ENCODE measurements at places on chromosomes 2 and 18. TPM values are rescaled to one million over a fixed set of nuclear protein-coding genes. Genes with fewer than 3 reads are reported as not detected.
A peak's percentile ranks its signal among the peaks of the same experiment; 100 is the strongest.

DNA sequence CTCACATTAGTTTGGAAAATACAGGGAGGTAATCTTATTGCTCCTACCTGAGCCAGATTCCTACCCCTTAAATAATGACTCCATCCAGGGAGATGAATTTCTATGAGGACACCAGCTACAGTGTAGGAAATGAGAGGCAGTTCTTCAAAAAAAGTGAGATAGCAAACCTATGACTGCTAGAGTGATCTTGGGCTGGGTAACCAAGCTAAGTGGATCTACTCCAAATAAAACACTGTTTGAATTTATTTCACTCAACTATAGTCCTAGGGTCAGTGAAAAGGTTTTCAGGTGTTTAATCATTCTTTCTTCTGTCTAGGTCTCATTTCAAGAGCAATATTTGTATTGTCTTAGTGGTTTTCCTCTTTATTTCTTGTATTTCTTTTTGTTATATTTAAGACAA lies 272.1 kb upstream of the VWC2L start:
- DNase-seq: no peak

- DNase-seq: no peak
Measured at GRCh38 chr18:63586966-63587365, at the start of gene SERPINB13. TSS of gene SERPINB13 (plus strand) at chr18:63587343. CDS start at chr18:63588668, 1,325 bp downstream.

DNA sequence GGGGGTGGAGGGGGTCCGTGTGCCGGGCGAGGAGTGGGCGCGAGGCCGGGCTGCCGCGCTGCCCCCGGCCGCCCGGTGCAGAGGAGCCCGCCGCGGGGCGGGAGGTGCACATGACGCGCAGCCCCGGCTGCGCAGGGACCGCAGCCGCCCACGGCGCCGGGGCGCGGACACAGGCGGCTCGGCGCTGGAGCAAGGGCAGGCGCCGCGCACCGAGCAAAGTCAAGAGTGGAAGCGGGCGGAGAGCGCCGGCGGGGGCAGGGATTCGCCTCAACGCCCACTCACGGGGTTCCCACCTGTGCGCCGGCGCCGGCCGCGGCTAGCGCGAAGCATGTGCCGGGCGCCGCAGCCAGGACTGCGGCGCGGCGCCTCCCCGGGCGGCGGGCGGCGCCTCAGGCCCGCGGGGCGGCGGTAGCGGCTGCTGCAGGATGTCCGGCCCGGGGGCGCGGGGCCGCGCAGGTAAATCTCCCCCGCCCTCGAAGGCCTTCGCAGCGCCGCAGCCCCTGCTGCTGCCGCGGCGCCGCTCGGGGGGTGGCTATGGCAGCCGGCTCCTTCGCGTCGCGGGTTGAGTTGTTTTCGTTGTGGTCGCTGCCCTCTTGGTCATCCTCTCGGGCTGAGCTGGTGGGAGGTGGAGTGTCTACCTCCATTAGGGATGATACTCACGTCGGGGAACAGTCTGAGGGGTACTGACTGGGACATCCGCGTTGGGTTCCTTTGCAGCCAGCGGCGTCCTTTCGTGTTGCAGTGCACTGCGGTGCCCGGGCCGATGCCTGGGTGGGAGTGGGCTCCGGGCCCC lies 216.3 kb upstream of the DTNA start:
- no peak for DNase-seq

GRCh38 chr18:495017-495416 lies 5.5 kb downstream of the COLEC12 start:
- DNase-seq: no peak

MC4R gene
- not detected for total RNA-seq

DNA sequence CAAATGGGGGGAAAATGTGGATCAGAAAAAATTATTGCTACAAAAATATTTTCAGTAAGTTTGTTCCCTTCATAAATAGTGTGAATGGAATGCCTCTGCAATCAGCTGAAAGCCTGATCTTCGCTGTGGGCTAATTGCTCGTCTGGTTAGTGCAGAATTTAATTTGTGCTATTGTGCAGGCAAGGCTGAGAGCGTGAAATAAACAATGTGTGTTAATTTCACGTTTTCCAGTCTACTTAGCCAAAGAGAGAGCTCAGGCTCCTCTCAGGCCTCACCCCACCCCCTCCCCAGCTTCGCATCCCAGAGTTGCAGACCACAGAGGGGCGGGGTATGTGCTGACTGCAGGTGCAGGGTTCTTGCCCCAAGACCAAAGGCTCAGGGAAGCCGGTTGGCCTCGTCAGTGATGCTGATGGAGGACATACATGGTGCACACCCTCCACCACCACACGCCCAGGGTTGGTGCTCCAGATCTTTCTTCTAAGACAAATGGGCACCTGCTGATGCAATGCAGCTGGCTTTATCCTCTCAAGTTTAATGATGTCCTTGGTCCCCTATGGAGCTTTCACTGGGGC lies 302.6 kb upstream of the SLC14A2 start:
- DNase-seq: no peak

DNA sequence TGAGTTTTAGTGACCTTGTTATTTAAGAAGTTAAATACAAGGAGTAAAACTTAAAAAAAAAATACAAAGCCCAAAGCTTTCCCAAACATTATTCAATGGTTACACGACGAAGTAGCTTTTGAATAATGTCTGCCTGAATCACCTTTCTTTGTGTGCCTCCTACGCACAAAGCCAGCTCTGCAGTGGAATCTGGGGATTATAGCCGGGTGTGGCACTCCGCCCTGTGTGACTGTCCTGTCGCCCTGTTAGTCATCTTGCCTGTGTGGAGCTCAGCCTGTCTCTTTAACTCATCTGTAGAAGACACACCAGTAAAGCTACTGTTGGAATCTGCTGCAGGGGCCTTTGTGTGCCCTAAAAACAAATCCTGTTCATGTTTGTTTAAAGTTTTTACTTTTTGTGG lies 79.4 kb upstream of the TCF7L1 start:
- peak; percentile 45 for DNase-seq

- no peak for DNase-seq
Measured at GRCh38 chr2:8090748-8091700, 590.8 kb upstream of the ID2 start.

DNA sequence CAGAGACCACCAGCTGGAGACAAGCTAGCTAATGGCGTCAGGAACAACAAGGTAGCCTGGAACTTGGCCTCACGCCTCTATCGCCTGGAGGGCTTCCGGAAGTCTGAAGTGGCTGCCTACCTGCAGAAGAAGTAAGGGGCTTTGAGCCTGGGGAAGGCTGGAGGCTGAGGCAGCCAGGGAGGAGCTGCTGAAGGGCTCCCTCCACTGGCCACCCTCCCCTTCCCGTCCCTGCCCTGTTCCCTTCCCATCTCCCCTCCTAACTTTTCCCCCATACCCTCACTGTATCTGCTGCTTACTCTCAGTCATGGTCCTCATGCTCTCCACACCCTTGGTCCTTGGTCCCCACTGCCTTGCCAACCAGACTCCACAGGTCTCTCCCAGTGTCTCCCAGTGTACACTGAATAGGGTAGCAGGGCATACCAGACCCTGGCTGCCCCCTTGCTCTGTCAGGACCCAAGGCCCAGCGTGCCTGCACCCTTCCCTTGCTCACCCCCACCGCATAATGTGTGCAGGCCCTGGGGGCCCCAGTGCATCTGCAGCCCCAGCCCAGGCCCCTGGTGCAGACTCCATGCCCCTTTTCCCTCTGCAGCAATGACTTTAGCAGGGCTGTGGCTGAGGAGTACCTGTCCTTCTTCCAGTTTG lies 18.8 kb downstream of the PSD4 start:
- no peak for DNase-seq

DNA sequence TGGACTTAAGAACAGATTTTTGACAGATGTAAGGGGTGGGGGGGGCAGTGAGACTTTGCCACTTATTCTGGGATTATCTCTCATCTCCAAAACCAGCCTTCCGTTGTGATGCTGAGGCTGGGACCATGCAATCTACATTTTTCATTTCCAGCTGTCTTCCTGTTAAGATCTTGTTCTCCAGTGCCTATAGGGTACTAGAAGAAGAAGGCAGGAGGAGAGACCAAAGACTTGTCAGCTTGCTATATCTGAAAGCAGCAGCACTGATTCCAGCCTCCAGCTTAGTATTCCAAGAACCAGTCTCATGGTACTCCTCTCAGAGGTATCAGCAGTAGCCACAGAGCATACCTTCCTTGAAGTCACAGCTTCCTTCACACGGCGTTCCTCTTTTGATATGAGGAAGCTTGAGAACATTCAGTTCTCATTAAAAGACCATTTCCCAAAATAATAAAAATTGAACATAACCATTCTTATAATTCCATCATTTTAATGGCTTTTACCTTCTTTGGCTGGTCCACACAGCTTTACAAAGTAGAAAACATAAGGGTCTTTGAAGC lies 49.8 kb downstream of the USP34 start:
- no peak for DNase-seq

FAM237A gene
- not detected for total RNA-seq

SERPINB4 gene
- total RNA-seq: not detected

- no peak for DNase-seq
Measured at GRCh38 chr18:1103537-1103936, 198.9 kb downstream of the ADCYAP1 start.

DNA sequence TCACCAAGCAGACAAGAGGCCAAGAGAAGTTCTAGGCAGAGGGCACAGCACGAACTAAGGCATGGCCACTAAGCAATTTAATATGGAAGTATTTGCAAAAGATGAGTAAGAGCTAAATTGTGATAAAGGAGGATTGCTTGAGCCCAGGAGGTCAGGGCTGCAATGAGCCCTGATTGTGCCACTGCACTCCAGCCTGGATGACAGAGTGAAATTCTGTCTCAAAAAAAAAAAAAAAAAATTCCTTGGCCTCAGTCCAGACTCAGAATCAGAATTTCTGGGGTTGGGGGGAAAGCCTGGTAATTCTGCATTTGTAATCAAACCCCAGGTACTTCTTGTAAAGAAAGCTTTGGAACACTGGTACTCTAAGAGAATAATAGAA lies 46.8 kb upstream of the RTN4 start:
- DNase-seq: no peak

DNA sequence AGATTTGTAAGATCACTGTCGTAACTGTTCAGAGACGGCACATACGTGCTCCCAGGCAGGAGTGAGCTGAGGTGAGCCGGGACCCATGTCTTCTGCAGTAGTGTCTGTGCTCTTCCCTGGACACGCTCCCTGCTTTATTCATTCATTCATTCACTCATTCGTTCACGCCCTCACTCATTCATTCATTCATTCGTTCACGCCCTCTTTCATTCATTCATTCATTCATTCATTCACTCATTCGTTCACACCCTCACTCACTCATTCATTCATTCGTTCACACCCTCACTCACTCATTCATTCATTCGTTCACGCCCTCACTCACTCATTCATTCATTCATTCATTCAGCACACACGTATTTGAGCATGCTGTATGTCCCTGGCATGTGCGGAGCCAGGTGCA lies 207.0 kb downstream of the GLI2 start:
- no peak for DNase-seq

DNA sequence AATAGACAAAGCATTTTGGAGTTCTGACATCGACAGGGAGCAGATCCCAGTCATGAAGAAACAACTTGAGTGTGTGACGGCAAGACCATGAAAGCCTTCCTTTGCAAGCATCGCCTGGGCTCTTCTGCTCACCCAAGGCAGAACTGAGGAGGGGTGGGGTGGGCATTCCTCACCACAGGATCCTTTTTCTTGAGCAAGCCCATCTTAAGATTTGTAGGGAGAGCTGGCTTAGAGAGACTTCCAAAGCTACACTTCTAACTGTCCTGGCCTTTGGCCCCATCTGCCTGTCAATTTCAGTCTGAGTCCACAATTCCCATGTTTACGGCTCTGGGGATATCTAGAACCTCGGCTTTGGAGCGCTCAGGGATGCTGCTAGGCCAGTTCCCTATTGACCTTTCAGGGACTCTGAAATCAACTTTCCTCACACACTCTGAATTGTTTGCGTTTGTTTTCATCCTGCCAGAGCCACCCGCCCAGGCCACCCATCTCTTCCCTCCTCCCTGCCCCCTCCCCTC lies 3.7 kb downstream of the KLHL14 start:
- DNase-seq: no peak

TSPYL6 gene
- total RNA-seq: not detected

EPAS1 gene
- total RNA-seq: 106 TPM

- DNase-seq: no peak
Measured at GRCh38 chr18:58758046-58758445, 86.8 kb downstream of the MALT1 start.

Data from Panc1 (cell line).